ENCODE measurements at places on chromosomes 12 and 14.

DNA sequence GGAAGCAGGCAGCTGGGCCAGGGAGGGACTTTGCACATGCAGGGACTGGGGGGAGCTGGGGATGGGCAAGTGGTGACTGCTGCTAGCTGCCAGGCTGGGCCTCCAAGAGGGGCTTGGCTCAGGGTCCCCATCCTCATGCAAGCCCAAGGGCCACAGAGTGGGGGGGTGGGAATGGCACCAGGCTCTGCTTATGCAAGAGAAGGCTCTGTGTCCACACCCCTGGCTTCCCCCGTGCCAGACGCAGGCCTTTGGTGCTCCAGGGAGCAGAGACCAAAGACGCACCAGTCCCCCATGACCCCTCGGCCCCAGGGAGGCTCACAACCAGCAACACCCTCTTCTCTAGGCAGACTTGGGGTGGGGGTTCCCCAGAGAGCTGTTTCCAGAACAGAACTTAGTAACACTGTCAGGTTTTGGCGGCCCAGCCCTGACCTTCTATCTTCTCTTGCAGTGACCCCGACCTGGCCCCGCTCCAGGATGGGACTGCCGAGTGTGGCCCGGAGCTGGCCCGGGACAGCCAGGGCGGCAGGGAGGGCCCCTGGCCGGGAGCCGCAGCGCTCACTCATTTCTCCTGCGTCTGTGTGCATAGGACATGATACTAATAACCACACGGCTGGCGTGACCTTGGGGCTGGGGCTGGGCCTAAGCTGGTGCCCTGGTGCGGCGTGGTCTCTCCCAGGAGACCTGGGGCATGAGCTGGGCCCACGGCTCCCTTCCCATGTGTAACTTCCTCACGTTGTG, 14.3 kb downstream of the XRCC3 start:
- DNase-seq = no peak

DNA sequence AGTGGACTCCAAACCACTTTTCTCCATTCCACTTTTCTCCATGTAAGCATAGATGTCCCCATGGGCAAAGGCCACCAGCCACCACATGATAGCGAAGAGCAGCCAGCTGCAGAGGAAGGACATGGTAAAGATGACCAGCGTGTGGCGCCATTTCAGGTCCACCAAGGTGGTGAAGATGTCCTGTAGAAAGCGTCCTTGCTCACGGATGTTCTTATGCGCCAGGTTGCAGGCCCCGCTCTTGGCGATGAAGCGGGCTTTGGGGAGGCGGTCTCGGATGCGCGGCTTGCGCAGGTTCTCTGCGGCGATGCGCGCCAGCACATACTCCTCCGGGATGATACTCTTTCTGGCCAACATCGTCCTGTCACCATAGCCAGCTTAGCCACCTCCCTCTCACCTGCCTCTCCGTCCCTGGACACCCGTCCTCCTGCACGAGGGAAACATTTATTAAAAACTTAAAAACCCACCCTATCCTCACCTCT, 1.2 kb downstream of the KCNJ8 start:
- DNase-seq = no peak

GRCh38 chr14:71333705-71334104, 426.4 kb downstream of the PCNX1 start:
- DNase-seq = no peak

GRCh38 chr12:116598311-116599284, 39.4 kb downstream of the MAP1LC3B2 start:
- no peak for DNase-seq

- no peak for DNase-seq
Observed at GRCh38 chr14:100866666-100867630, 36.6 kb downstream of the RTL1 start.

DNA sequence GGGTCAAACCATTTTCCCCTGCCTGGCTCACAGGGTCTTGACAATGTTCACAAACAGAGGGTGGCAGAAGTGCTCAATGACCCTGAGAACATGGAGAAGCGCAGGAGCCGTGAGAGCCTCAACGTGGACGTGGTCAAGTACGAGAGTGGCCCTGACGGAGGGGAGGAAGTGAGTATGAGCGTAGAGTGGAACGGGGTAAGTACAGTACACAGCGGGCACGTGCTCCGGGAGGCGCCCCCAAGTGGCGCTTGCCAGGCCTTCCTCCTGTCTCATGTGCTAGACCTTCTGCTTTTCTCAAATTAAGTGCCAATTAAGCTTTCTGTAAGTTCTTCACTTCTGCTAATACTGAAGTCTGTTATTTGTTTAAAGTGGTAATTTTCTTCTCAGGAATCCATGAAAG, 35.9 kb downstream of the XRCC3 start:
- peak; percentile 33 for DNase-seq

- DNase-seq = no peak
Observed at GRCh38 chr12:75364919-75365318, 26.0 kb upstream of the GLIPR1L2 start.

DNA sequence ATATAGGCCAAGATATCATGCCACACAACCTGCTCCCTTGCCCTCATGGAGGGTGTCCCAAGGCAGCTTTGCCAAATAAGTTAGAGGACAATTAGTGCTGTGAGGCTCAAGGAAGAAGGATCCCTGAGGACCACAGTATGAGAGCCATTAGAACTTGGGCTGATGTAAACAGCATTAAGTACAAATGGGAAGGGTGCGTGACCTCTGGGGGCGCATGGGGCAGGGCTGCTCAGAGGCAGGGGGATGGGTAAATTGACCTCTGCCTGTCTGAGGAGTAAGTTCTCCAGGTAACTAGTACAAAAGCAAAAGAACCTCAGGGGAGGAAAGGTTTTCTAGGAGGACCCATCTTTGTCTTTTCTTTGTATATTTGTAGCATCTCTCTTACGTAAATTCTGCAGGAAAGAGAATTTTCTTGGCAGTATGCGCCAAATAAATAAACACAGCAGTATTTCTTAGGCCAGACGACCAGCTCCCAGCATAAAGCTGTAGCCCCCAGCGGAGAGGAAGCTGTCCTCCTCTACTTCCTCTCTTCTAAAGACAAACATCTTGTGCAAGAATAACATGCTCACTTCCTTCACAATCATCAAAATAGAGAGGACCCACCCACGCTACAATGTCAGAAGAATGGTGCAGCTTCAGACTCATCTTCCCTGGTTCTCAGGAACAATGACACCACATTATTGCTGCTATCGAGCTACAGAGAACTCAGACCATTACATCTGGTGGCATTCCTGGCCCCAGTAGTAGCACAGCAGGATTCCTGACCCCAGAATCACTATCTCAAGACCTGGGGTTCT, 16.4 kb upstream of the VWF start:
- DNase-seq = peak; percentile 51

- no peak for DNase-seq
Observed at GRCh38 chr12:62848418-62848817, 86.5 kb downstream of the PPM1H start.

DNA sequence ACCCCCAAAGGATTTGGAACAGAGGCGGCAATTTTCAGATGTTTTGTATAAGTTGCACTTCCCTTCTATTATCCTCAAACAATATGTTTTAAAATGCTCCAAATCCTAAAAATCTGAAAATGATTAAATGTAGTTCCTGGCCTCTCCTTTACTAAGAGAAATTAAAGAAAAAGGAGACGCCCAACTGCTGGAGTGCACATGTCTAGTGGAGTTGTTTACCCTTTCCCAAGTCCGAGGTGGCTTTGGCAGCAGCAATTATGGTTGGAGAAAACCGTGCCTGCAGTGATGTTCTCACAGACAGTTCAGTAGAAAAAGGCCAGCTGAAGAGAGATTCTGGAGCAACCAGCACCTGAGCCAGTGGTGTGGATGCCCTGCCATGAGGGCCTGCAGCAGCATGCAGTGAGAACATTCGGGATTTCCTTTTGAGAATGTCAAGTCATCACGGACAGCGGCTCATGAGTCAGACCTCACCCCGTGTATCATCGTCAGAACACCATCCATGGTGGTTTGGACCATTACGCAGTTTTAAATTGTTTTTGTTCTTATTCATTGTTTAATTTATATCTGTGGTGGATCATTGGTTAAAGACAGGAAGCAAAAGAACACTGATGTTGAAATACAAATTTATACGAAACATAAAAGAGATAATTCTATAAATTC, 179.0 kb upstream of the KRR1 start:
- DNase-seq = no peak

DNA sequence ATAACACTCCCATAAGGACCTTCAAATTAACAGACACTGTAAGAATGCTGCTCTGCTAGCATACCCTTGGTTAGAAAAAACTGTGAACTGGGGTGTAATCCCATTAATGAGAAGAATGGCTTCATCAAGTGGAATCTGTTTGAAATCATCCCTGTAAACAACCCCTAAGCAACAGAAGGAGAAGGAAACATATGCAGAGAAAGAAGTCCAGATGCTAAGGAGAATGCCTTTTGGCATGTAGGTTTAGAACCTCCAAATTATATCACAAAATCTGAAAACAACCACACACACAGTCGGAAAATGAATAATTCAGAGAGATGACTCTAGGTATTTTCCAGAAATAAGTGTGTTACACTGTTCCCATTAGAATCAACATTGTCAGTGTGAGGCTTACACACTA, 140.2 kb downstream of the NUAK1 start:
- DNase-seq = no peak

GRCh38 chr12:70733385-70733784, 96.2 kb upstream of the PTPRB start:
- peak; percentile 8 for DNase-seq

GRCh38 chr12:112140728-112141127, 15.4 kb downstream of the TRAFD1 start:
- no peak for DNase-seq

- no peak for DNase-seq
Observed at GRCh38 chr14:100345711-100346110, 22.6 kb downstream of the SLC25A47 start.

DNA sequence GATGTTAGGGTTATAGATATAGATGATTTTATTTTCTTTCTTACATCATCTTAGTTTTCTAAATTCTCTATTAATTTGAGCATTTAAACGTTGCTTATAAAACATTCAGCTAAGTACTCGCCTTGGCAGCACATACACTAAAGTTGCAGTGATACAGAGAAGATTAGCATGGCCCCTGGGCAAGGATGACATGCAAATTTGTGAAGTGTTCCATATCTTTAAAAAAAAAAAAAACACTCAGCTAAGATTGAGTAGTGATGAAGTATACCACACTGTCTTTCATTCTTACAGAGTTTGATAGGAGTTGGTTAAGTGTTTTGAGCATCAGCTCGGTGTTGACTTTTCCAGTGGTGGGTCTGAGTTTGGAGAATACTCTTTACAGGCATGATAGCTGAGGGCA, 72.3 kb downstream of the FRMD6 start:
- DNase-seq = no peak

GRCh38 chr14:22096514-22096895, 422.9 kb upstream of the OR4E1 start:
- DNase-seq = peak; percentile 36

DNA sequence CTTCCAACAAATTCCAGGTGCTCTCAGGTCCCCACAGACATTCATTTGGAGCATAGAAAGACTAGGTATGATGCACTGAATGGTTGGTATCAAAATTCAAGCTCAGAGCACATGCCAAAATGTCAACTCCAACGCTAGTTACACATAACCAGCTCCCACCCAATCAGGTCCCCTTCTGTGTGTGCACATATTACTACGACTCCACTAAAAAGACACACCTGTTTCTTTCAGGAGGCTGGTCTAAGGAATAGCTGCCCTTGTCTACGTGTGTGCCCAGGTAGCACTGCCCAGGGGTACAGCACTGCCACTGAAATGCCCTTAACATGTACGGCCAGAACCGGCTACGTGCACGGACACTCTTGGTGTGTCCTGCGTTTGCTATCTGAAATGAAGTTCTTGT, 138.1 kb downstream of the KCNK10 start:
- DNase-seq = no peak

DNA sequence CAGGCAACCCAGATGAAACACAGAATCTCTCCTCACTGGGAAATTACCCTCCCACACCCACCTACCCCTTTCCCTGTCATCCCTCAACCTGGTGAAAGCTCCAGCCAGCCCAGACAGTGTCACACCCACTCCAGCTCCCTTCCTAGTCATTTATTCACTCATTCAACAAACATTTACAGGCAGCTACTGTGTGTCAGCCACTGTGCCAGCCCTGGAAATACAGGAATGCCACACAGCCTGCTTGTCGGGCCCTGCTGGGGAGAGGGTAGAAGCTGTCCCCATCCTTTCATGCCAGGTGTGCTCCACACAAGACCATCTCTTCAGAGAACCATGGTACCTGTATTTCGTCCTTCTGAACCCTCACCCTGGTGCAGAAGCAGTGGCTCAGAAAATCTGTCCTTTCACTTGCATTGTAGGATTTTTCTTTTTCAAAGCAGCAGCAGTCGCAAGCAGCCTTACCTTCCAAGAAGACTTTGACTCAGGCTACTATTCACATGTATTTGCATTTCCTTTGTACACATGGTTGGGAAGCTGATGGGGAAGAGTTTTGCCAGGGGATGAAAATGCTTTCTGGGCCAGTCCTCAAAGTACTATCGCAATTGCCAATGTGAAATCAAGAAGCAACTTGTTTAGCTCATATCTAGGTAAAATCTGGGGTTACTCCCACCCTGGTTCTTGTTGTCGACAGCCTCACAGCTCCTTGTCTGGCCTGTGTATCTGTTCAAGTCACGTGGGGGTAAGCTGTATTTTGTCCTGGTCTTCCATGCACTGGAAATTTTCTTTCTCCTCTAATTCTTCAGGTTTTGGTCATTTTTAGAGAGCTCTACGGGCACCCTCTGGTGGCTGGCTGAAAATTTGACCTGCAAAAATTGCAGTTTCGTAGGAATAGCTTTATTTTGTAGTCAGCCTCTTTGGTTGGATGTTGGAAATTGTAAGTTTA, 147.4 kb upstream of the EGLN3 start:
- DNase-seq = peak; percentile 33

DNA sequence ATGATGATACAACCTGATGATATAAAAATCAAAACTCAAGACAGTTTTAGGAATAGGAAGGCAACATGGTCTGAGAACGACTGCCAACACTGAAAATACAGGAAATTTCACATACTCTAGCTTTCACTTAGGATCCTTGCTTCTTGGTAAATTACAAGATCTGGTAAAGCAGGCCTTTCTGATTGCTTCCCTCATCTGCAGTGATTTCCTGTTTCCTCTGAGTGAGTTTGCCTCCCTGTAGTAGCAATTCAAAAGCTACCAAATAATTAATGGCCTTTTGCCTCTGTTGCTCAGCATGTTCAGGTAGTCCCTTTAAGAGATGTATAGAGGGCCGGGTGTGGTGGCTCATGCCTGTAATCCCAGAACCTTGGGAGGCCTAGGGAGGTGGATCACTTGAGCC, 2.0 kb upstream of the IRAK3 start:
- no peak for DNase-seq

- no peak for DNase-seq
Observed at GRCh38 chr14:68176687-68177086, 357.1 kb downstream of the RAD51B start.

GRCh38 chr12:18942669-18943068, 186.9 kb upstream of the PLEKHA5 start:
- DNase-seq = no peak

GRCh38 chr12:64103825-64104740, 118.0 kb downstream of the KICS2 start:
- DNase-seq = no peak

Measured in CD4-positive, alpha-beta T cell treated with Interleukin-4 for 4 hours (primary cell).